ENCODE measurements at places on chromosomes 13 and 19. TPM values are rescaled to one million over a fixed set of nuclear protein-coding genes. Genes with fewer than 3 reads are reported as not detected.

Gene ZNF699
- 0.18 TPM for polyA plus RNA-seq

Gene CEACAM20
- not detected for polyA plus RNA-seq

Gene CYP2A7
- polyA plus RNA-seq, result not detected

Gene CEACAM5
- not detected for polyA plus RNA-seq

Gene PSG11
- not detected for polyA plus RNA-seq

Gene GPR18
- not detected for polyA plus RNA-seq

Gene CTXN1
- 5.1 TPM for polyA plus RNA-seq

Gene PLK5
- polyA plus RNA-seq, result not detected

Gene CGB8
- polyA plus RNA-seq, result not detected

Gene ARGLU1
- polyA plus RNA-seq, result 25.3 TPM

Gene ADGRE1
- polyA plus RNA-seq, result not detected

Gene ZNF700
- polyA plus RNA-seq, result 3.0 TPM

Gene OXGR1
- polyA plus RNA-seq, result not detected

Gene PCDH17
- not detected for polyA plus RNA-seq

Gene FUT6
- polyA plus RNA-seq, result not detected

Gene CKM
- polyA plus RNA-seq, result not detected

Gene ATP8B3
- polyA plus RNA-seq, result 0.51 TPM

Gene TJP3
- polyA plus RNA-seq, result not detected

Gene FXYD1
- 0.81 TPM for polyA plus RNA-seq

Gene APOC4
- polyA plus RNA-seq, result not detected

Gene NOVA2
- under 0.01 TPM for polyA plus RNA-seq

Gene CDX2
- polyA plus RNA-seq, result not detected

Gene PRR12
- 6.5 TPM for polyA plus RNA-seq

Gene FCER2
- not detected for polyA plus RNA-seq

Gene PNMA8A
- 0.88 TPM for polyA plus RNA-seq

Gene GIPR
- 0.75 TPM for polyA plus RNA-seq

Gene RUBCNL
- polyA plus RNA-seq, result 0.08 TPM
